Myocyte (in vitro differentiated cells): ENCODE measurements at places on chromosomes 2 and 18. TPM values are rescaled to one million over a fixed set of nuclear protein-coding genes. Genes with fewer than 3 reads are reported as not detected.

GRCh38 chr2:38793511-38793910 is 15.5 kb downstream of the GEMIN6 start:
- DNase-seq: no peak

GRCh38 chr2:37773371-37774130 is 102.1 kb upstream of the CDC42EP3 start:
- DNase-seq: no peak

Gene NETO1
- not detected in 2 replicates for total RNA-seq

DNA sequence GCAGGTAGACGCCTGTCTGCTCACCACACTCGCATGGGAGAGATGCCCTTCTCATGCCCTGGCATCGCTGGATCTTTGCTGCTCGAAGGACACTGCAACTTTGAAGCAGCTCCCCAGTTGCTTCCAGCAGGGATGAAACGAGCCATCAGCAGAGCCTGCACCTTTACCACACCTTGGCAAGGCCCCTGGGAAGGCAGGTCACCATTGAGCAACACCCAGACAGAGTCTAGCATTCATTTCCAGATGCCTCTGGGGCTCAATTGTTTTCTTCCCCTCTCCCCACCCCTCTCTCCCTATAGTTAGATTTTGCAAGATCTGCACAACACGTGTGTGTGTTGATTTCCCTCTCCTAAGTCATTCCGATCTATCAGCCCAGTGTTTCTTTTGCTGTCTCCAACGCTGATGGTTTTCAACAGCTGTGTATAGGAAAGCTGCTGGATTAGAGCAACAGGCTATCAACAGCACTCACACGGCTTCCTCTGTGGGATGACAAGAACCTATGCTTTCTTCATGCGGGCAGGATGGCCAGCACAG is 25.6 kb upstream of the INHBB start:
- peak; percentile 63 for DNase-seq

Gene LRRTM1
- not detected in 2 replicates for total RNA-seq

Gene MATN3
- 1.1 and 1.2 TPM in 2 replicates for total RNA-seq

Gene LAMA3
- 1.2 and 2.8 TPM in 2 replicates for total RNA-seq

DNA sequence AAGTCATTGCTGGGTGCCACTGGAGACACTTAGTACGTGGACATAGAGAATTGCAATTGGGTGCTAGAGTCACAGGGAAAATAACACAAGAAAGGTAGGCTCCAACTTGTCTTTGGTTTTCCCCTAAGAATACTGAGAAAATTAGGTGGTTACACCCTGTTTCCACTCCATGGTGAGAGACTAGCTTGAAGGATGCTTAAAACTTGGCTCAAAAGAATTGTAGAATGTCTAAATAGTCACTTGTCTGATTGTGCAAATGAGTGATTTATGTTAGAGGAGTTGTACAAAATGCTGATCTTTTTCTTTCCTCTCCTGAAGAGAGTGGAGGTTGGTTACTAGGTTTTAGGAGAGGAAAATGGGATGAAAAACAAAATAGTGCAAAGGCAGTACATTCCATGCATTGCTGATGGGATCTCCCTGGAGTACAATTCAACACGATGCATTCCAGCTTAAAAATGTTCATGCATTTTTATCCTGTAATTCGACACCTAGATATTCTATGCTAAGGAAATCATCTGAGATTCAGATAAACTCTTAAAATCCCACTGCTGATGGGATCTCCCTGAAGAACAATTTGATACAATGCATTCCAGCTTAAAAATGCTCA is 2.2 kb upstream of the SERPINB12 start:
- peak; percentile 22 for DNase-seq

GRCh38 chr2:56008661-56009431 is 85.3 kb upstream of the EFEMP1 start:
- DNase-seq: peak; percentile 85

- DNase-seq: no peak
These were observed 17.4 kb downstream of the CYTIP start for GRCh38 chr2:157426477-157426994.

Gene CDK15
- 5.9 and 6.7 TPM in 2 replicates for total RNA-seq
